ENCODE measurements at places on chromosomes 11 and 22. TPM values are rescaled to one million over a fixed set of nuclear protein-coding genes. Genes with fewer than 3 reads are reported as not detected.

GSTT2 gene
- 0.22 TPM for polyA plus RNA-seq

- H3K4me1 ChIP-seq = no peaks in the 10 kb centered on the region
- no peaks in the 10 kb centered on the region for H3K36me3 ChIP-seq
- H3K4me3 ChIP-seq = no peak overlapping the region
Measured at GRCh38 chr11:129377739-129378138, 2.1 kb downstream of the BARX2 start.

JAML gene
- polyA plus RNA-seq = 36.5 TPM

IRAG1 gene
- 10.4 TPM for polyA plus RNA-seq

FGF19 gene
- not detected for polyA plus RNA-seq

OR10G4 gene
- polyA plus RNA-seq = not detected

DNA sequence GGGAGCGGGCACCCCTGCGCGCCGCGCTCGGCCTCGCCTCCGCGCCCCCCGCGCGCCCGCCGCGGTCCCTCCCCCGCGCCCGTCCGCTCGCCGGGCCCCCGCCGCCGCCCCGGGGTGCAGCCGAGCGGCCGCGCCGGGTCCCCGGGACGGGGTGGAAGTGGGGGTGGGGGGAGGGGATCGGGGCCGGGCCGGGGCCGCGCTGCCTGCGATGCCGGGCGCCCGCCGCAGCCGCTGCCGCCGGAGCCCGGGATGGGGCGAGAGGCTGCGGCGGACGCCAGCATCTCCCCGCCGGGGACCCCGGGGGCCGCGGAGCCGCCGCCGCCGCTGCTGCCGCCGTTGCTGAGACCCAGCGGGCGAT, 365 bp downstream of the MGAT3 start:
- no peak for DNase-seq
- no peaks in the 10 kb centered on the region for H3K27me3 ChIP-seq
- H3K4me1 ChIP-seq = no peaks in the 10 kb centered on the region
- H3K4me3 ChIP-seq = no peak overlapping the region
- no peak overlapping the region for H3K27ac ChIP-seq
- H3K36me3 ChIP-seq = no peaks in the 10 kb centered on the region

PAAF1 gene
- 10.2 TPM for polyA plus RNA-seq

GRCh38 chr22:24564376-24565058, 8.7 kb downstream of the SNRPD3 start:
- H3K36me3 ChIP-seq = peaks cover 8% of the 10 kb centered on the region
- no peak for DNase-seq
- no peaks in the 10 kb centered on the region for H3K27me3 ChIP-seq

SELENOH gene
- 155 TPM for polyA plus RNA-seq
